ENCODE measurements at places on chromosomes 5 and 9. TPM values are rescaled to one million over a fixed set of nuclear protein-coding genes. Genes with fewer than 3 reads are reported as not detected.
A peak's percentile ranks its signal among the peaks of the same experiment; 100 is the strongest.

DNA sequence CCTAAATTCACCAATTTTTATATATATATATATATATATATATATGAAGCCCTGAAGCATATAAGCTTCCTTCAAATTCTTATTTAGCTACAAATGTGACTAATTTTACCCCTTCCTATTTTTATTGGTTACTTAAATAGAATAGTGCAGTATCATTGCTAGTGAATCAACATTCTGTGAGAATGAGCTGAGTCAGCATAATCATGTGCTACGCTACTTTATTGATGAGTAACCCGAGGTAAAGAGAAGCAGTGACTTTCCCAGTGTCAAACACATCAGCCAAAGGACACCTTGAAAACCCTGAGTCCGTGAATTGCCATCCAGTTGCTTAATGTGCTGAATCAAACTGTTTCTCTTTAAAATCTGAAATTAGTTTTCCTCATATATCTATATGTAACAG lies 546.2 kb downstream of the DMRTA1 start:
- no peak for DNase-seq

DNA sequence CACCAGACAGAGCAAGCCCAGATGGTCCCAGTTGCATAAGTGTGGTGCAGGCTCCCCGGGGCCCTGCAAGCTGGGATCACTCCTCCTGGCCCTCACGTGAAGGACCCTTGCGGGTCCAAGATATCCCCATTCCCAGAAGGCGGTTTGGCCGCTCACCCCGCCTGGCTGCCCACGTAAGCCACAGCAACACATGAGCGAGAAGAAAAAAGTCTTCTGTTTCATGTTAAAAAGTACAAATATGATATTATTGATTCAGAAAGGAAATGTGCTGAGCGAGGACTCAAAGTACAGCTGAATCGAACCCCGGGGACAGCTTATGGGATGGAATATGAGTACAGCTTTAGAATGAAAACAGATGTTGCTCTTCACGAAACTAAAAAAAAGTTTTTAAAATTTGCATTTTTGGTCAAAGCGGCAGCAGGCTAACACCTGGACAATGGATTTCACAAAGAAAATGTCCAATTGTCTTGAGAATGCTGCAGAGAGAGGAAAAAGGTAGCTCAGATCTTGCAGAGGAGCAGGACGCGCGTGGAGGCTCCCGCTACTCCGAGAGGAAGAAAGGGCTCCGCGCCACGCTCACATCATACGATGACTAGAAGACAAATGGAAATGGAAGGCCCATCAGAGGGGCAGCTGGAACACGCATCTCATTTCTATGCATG lies 427.6 kb downstream of the IRX1 start:
- DNase-seq, result peak; percentile 60

DNA sequence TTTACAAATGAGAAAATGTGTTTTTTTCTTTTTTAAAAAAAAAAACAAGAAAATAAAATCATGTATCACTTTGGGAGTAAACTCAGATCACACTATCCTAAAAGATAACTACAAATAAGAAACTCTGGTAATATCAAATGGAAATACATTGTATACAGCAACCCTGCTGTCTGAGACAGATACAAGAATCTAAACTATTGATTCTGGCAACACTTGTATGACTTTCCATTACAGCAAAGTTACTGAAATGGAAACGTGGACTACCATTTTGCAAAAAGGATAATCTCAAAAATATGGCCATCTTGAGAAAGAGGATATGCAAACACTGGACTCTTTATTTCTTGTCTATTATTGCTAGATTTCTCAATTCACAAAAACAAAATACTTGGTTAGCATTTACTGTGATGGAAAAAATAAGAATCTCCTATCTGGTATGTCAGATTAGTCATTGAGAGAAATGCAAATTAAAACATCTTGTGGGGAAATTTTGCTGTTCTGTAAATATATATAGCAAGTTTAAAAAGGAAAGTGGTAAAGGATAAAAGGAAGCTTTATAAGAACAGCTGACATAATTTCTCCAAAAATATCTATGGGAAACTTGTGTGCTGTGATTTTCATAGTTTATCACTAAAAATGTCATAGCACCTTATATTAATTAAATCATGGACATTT lies 112.9 kb upstream of the FER start:
- no peak for DNase-seq

DNA sequence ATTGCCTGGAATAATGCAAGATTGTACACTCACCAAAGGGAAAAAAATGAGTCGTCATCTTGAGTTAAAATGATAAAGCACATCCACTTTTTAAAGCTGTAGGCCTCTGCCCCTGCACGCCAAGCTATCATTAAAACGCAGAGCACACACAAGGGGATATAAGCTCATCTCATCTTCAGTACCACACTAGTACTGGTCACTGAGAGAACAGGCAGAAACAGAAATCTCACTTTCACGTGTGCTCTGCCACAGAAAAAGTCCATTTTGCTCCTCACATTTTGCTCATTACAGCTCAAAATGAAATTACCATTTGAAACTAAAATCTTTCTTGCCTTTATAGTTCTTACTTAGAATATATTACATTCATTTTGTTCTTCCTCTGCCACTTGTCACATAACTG lies 99.2 kb upstream of the SLC30A5 start:
- no peak for DNase-seq

DNA sequence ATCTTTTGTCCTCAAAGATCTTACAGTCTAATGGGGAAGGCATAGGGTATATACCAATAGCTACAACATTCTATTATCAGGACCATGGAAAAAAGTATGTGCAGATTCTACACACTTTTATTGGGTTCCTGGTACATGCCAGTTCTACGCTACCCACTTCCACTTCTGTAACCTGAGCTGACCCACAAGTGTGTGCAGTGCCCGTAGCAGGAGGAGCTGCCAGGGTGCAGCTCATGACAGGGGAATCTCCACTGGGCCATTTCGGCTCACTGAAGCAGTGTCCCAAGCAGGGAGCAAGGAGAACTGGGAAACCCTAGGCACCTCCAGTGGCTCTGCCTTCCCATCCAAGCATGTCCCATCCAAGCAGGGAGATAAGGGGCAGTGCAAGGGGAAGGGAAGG lies 60.4 kb downstream of the FOXI1 start:
- no peak for DNase-seq

DNA sequence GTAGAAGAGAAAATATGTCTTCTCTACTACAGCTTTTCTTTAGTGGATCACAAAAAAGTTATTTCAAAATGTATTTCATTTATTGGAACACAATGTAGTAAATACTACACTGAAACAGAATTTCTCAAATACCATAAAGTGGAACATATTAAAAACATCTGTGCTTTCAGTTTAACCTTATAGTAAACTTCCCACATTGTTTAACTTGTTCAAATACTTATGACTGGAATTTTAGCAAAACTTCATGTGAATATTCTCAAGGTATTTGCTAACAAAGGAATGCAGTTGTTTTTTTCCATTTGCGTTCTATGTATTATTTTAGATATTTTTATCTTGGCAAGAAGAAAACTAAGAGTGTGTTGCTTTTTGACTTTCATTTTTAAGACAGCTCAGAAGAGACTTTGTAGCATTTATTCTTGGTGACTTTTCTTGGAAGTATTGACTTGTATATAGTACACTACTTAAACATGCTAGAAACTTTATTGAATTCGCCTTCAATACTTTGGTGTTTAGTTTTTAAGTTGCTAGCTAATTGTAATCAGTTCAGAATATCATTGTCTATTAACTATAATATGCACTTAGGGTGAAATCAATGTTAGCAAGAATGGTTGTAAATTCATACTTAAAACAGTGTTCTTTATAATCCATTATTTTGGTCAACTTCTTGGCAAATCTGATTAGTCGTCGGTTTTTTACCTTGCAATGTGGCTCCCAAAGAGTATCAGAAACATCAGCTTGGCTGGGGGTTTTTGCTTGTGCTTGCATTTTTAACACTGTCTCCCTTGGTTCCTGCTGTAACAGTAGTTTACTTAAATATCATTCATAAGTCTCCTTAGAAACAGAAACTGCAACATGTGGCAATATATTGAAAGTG lies 5.0 kb upstream of the RHOBTB3 start:
- DNase-seq, result peak; percentile 33

GRCh38 chr5:53874409-53874808 lies 314.0 kb downstream of the NDUFS4 start:
- no peak for DNase-seq

- no peak for DNase-seq
Observed at GRCh38 chr5:146529984-146530383, 14.0 kb upstream of the GPR151 start.

DNA sequence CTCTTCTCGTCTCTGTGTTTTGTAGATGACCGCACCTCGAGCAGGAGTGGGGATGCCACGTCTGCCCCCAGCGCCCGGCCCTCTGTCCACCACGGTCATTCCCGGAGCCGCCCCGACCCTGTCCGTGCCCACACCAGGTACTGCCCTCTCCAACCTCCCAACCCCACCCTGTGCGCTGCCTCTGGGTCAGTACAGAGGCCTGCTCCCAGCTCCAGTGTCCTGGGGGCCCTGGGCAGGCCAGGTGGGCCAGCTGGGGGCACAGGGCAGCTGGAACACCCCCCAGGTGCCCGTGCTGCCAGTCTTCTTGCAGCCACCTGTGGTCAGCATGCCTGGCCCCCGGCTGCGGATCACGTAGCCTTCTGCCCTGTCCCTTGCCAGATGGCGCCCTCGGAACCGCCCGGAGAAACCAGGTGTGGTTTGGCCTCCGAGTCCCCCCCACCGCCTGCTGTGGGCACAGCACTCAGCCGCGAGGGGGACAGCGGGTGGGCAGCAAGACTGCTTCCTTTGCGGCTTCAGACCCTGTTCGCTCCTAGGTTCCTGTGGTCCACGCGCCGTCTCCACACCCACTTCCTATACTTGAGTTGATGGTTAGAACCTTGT lies 133.7 kb downstream of the WNK2 start:
- DNase-seq, result no peak

GRCh38 chr9:36401897-36402480 lies 1.9 kb upstream of the RNF38 start:
- no peak for DNase-seq

GRCh38 chr9:87676976-87677775 lies 48.7 kb upstream of the CTSL start:
- DNase-seq, result peak; percentile 42

DNA sequence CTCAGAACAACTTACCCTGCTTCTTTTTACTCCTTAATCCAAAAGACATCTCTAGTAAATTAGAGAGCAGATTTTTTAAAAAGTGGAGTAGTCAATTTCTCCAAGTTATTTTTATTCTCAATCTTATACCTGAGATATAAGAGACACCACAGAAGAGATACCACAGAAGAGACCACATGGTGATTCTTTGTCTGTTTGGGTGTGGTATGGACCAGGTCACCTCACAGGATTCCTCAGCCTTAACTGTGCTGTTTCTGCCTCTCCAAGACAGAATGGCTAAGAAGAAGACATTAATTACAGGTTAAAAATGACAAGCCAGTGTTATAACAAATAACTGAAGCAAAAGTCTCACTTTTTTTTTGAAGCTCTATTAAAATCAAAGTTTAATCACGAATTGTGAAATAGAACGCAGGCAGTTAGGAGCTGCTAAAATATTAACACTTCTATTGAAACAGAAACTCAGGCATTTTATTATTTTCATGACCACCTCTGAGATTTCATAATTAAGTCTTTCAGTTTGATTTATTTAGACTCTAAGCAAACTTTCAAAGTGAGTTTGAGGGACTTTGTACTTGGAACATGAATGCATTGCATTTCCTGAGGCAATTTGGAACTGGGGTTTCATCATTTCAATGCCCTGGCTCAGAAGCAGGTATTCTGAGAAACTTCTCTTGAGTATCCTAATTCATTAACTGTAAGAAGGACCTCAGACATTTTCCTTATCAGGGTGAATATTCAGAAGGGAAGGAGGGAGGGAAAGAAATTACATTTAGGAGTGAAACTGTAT lies 280.7 kb downstream of the KCTD16 start:
- no peak for DNase-seq

DNA sequence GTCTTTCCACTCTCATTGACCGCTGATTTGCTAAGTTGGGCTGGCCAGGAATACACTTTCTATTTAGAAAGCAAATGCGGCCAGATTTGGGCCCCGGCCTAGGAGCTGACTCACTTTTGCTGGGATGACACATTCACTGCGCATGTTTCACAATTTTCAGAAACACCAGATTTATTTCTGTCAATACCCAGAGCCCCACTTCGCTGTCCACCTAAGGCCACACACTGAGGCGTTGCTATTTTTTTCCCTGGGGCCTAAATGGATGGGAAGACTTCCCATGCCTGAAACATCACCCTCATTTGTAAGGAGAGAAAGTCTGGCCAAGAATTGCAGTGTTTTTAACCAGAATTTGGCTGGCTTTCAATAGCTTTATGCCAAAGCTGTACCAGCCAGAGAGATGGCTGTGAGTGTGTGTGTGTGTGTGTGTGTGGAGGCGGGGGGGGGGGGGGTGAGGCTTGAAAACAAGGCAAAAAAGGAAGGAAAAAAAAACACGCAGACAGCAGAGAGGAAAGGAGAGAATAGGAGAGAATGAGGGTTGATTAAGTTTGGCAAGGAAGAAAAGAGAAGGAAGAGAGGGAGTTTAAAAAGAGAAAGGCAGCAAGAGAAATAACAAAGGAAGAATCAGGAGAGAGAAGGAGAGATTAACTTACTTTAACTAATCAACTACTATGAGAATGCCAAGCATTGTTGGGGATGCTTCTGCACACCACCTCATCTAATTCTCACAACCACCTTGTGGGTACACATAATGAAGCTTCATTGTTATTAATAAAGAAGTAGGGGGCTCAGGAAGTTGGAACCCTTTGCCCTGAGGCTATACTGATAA lies 261.4 kb upstream of the KLF4 start:
- DNase-seq, result peak; percentile 87

- no peak for DNase-seq
Observed at GRCh38 chr5:159332800-159333544, 2.7 kb upstream of the IL12B start.

- DNase-seq, result no peak
Observed at GRCh38 chr5:59361454-59361853, 532.1 kb downstream of the PDE4D start.

DNA sequence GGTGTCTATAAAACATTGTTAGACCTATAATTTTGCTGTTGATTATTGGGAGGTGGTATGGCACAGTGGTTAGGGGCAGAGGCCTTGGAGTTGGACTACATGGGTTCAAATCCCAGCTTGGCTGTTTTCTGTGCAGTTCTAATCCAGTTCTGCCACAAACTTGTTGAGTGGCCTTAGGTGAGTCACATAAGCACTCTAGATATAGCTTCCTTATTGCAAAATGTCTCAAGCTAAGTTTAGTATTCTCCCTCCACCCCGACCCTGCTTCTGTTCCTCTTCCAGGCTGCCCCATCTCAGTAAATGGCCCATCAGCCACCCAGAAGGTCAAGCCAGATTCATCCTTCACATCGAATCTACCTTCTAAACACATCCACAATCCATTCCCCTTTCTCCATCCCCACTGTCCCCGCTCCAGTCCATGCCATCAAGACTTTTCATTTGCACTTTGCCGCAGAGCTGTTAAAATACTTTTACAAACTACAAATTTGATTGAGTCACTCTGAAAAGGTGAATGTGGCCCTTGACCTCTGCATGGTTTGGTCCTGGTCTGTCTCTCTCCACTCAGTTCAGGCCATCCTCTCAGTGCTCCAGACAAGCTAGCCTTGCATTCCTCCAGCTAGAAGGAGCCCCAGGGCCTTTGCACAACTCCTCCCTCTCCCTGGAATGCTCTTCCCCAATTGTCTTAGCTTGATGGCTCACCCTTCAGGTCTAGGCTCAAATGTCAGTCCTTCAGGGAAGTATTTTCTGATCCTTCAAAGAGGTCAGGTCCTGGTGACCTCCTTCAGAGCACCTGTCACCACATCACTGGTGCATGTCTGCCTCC lies 10.0 kb upstream of the HDHD3 start:
- no peak for DNase-seq

PCDHGA11 gene
- 1.3 TPM for total RNA-seq

RMI1 gene
- 20.5 TPM for total RNA-seq

DMGDH gene
- 5.3 TPM for total RNA-seq

Measured in stomach (tissue), 19 donors.